ENCODE measurements at places on chromosomes 16 and 17.
A peak's percentile ranks its signal among the peaks of the same experiment; 100 is the strongest.

DNA sequence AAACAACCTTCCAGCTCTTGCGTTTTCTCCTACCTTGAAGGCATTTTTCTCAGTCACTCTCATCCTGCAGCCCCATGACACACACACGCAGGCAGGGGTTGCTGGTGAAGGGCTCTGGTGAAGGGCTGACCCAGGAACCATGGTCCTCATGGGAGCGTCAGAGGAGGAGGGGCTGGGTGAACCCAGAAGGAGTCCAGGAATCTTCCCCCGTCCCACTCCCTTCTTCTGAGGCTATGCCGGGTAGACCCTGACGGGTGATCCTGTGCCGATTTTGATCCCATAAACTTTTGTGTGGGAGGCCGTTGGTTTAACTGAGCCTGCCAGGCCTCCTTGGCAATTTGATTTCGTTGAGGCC is 278.4 kb upstream of the FOXF1 start:
- DNase-seq, result no peak

GRCh38 chr17:42673266-42673884 is 3.4 kb downstream of the PLEKHH3 start:
- no peak for DNase-seq

DNA sequence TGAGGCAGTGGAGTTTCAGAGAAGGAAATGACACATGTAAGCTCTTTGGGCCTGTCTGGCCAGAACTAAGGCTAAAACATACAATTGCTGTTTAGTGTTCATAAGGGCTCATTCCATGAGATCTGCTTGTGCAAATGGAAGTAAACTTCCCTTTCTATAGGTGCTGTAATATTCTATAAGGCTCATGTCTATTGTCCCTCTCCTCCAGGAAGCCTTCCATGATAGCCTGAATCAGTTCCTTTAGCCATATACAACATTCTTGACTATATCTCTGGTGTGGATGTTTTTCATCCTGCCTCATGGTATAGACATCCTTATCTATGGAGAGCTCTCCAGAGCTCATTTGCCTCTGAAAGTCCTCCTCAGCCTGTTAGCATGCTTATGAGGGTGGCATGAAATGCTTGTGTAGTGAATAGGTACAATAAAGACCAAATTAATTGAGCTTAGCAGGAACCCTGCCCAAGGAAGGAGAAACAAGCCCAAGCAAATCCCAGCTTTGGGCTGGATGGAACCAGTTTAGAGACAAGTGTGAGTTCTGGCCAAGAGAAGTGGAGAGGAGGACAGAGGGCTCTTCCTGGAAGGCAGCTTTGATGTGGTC is 1.6 kb upstream of the ETV4 start:
- DNase-seq, result no peak

DNA sequence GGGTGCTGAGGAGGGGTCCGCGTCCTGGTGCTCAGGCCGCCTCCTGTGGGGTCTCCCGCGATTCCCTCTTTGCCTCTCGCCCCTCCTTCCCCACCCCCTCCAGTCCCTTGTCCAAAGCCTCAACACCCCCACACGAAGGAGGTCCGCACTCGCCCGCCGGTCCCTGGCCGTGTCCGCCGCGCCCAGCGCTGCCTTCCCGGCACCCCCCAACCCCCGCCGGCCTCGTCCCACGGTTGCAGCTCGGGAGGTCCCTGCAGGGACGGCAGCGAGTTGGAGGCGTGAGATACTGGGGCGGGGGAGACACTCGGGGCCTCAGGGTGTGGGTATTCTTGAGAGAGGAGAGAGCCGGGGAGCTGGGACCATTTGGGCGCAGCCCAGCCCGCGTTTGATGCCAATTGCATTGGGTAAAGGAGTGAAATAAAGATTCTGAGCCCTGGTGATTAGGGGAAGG is 468 bp downstream of the FLYWCH2 start:
- no peak for DNase-seq

GRCh38 chr17:27630607-27631410 is at the start of gene LGALS9:
Gene LGALS9, plus strand, starts transcription at chr17:27631188. Its CDS starts 78 bp downstream, at chr17:27631266.
- DNase-seq, result peak; percentile 7

DNA sequence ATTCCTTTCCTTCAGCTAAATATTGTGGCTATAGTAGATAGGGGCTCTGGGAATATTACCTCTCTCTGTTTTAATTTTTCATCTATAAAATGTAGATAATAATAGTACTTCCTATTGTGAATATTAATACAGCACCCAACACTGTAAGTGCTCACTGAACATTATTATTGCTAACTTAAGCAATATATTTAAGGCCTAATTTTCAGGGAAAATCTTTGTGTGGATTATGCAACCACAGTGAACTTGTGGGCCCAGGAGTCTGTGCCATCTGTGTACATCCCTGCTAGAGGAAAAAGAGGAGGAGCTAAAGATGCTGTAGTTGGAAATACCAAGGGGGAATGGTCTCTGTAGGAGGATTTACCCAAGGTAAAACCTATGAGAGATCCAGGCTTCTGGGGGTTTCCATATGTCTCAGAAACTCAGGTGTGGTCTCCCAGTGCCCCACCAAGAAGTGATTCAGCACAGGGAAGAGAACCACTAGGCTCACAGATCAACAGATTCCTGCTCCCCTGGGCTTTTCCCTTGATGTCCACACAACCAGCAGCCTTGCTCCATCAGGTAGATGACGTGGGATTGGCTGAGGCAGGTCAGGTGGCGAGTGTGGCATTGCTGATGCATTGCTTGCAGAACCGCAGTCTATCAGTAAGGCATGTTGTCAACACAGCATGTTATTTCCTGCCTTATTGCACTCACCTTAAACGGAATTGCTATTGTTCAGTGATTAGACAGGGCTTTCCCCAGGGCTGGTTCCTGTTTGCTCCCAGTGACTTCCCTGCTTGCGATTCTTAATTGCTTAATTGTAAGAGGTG is 1.6 kb upstream of the N4BP1 start:
- no peak for DNase-seq

GRCh38 chr17:69854225-69854780 is 220.7 kb upstream of the KCNJ16 start:
- DNase-seq, result no peak

- no peak for DNase-seq
Observed at GRCh38 chr16:83517398-83517797, 290.4 kb upstream of the HSBP1 start.

GRCh38 chr17:13813347-13814240 is 211.9 kb upstream of the HS3ST3A1 start:
- DNase-seq, result no peak

GRCh38 chr17:1186214-1186820 is 6.5 kb upstream of the ABR start:
- DNase-seq, result no peak

DNA sequence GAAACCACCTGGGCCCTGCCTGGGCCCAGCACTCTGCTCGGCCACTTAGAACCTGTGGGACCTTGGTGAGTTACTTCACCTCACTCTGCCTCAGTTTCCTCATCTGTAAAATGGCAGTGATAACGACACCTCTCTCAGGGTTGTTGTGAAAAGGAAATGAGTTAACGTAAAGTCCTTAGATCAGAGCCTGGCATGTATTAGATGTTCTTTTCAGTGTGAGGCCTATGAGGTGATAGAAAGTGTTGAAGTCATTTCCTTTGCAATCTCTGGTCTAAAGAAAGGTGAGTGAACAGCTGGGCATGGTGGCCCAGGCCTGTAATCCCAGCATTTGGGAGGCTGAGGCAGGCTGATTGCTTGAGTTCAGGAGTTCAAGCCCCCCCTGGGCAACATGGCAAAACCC is 51.7 kb upstream of the LGALS9 start:
- DNase-seq, result no peak

GRCh38 chr16:12567602-12568001 is 236.1 kb downstream of the CPPED1 start:
- DNase-seq, result no peak

DNA sequence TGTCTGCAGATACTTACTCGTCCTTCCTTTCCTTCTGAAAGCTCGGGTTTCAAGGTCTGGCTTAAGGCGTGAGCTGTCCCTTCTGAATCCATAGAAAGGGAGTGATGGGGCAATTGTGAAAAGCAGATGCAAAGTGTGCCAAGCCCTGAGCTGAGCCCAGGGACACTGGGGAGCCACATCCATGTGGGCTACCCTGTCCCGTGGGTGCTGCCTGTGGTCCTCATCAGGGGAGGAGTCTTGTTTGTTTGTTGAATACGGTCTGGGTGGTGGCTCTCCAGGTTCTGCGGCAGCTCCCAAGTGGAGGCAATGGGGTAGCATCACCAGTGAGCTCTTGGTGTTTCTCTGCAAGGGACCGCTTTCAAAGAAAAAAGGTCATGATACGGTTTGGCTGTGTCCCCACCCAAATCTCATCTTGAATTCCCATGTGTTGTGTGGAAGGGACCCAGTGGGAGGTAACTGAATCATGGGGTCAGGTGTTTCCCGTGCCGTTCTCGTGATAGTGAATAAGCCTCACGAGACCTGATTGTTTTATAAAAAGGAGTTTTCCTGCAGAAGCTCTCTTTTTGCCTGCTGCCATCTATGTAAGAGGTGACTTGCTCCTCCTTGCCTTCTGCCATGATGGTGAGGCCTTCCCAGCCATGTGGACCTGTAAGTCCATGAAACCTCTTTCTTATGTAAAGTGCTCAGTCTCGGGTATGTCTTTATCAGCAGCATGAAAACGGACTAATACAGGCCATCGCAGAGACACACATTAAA is 1.0 kb upstream of the ALG1 start:
- no peak for DNase-seq

GRCh38 chr16:59210955-59211541 is 476.9 kb upstream of the GOT2 start:
- no peak for DNase-seq

DNA sequence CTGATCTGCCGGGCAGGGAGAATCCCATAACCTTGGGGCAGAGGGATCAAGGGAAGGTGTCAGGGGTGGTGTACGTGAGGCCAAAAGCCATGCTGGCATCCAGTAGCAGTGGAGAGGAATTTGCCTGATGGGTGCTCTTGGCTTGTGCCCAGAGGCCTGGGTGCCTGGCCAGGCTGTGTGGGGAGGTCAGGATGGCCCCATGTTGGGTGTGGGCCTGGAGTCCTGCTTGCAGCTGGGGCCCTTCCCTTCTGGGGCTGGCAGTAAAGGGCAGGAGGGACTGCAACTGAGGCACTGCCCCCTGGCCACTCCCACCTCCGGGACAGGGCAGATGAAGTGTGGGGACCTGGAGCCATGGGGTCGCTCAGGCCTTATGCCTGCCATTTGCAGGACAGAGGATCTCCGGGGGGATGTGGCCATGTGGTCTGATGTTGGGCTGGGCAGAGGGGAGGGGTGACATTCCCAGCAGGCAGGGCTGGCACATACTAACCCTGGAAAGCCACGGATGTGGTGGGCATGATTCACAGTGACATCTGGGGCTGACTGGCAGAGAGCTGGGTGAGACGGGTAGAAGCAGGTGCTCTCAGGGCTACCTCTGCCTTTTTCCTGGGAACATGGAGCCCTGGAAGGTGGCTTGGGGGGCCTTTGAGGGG is 3.5 kb downstream of the FMNL1 start:
- DNase-seq, result no peak

GRCh38 chr16:14036889-14037288 is 34.2 kb upstream of the MRTFB start:
- DNase-seq, result no peak

GRCh38 chr16:57284209-57284951 is at the start of gene PLLP:
Gene PLLP, minus strand, starts transcription at chr16:57284672. Its CDS starts 132 bp downstream, at chr16:57284540.
- DNase-seq, result peak; percentile 69

DNA sequence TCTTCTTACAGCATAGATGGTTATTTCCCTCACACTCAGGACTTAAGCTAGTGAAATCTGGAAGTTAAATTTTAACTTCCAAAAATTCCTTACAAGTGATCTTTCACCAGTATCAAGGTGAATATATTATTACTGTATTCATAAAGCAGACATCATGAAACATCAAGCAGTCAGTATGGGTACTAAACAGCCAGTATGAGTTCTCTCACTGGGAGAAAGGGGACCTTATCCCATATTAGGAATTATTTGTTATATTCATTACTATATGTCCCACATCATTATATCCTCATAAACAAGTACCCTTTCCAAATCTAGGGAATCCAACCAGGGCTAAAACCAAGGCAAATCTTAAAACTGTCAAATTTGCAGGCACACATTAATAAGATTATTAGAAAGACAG is 15.3 kb downstream of the NUFIP2 start:
- no peak for DNase-seq

DNA sequence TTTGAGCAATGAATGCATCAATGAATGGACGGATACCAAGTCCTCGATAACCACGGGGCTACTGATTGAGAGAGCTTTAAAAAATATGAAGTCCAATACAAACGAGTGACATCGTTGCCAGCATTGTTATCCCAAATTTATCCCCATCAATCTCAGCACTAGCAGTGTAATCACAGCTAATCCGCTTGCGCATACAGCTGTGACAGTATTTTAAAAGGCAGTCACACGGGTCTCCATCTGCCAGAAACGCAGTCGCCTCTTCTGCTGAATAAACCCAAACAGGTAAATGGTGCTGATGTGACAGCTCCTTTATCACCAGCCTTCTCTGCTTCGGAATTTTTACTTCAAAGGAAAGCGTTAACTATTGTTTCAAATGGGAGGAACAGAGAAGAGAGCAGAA is 311.1 kb downstream of the XYLT1 start:
- DNase-seq, result no peak

DNA sequence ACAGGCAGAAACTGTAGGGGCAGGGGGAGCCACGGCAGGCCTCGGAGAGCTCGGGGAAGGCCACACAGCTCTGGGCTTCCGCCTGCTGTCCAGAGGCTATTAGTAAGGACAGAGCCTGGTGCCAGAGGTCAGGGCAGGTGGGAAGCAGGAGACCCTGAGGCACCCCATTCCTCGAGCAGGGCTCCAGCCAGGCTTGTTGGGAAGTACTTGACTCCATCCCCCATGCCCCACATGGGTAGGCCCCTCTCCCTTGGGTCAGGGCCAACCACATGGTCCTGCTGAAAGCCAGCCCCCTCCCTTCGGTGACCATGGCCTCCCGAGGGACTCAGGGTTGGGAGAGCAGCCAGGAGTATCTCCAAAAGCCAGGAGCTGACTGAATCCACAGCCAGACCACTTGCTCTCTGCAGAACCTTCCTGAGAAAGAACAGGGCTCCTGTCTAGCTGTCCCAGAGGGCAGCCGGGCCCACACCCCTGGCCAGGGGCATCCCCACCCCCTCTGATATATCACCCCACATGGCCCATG is 17.4 kb upstream of the MPRIP start:
- no peak for DNase-seq

DNA sequence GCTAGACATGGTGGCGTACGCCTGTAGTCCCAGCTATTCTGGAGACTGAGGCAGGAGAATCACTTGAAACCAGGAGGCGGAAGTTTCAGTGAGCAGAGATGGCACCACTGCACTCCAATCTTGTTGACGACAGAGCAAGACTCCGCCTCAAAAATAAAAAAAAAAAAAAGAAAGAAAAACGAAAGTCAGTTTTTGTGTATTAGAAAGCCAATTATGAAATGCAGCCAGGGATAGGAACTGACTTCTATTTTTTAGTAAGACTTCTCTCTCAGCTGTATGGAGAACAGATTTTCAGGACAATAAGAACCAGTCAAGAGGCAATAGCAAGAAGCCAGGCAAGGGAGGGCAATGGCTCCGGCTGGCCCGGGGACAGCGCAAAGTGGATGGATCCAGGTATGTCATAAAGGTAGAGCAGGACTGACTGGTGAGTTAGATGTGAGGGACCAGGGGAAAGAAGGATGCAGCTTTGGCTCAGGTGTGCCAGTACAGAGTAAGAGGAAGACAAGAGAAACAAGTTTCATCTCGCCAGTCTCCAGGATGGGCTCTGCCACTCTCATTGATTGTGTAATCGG is 12.5 kb upstream of the CCL1 start:
- no peak for DNase-seq

GRCh38 chr17:79473876-79474440 is 136.9 kb downstream of the RBFOX3 start:
- no peak for DNase-seq

- no peak for DNase-seq
Observed at GRCh38 chr16:49597796-49598195, 224.2 kb downstream of the C16orf78 start.

Data from nucleus accumbens (tissue), 56 donors.